Cerebellum (tissue), 4 donors: ENCODE measurements at places on chromosomes 2 and 18. TPM values are rescaled to one million over a fixed set of nuclear protein-coding genes. Genes with fewer than 3 reads are reported as not detected.

DNA sequence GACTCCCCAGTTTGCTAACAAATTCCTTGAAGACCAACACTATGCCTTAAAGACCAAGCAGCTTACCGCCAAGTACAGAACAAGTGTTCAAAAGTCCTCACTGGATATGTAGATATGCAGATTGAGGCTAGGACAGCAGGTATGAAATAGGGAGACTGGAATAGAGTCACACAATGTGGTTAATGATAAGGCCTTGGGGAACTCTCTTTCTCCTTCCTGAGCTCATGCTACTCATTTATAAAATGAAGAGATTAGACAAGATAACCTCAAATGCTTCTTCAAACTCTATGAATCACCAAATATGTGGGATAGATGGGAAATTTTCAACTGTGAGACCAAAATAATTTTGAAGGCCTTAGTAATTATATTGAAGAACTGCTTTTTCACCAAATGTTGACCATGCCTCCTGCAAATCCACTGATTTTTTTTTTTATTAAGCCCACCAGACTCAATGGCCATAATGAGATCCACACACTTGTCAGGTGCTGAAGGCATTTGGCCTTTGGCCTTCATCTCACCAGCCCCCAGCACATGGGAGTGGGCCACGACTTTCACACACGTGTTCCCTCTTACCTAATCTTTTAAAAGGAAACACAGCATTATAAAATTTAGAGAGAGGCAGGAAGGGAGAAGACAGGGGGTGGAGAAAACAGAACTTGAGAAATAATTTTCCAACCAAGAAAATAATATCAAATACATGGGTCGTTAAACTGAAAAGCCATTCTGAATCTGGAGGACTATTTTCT lies 181.5 kb downstream of the EN1 start:
- no peak for DNase-seq

GRCh38 chr2:38074764-38075506 lies 1.0 kb downstream of the CYP1B1 start:
- no peak for DNase-seq

GRCh38 chr2:237446338-237446665 lies 32.3 kb upstream of the COL6A3 start:
- no peak for DNase-seq

GRCh38 chr2:59933948-59934347 lies 619.5 kb downstream of the BCL11A start:
- DNase-seq: no peak

DNA sequence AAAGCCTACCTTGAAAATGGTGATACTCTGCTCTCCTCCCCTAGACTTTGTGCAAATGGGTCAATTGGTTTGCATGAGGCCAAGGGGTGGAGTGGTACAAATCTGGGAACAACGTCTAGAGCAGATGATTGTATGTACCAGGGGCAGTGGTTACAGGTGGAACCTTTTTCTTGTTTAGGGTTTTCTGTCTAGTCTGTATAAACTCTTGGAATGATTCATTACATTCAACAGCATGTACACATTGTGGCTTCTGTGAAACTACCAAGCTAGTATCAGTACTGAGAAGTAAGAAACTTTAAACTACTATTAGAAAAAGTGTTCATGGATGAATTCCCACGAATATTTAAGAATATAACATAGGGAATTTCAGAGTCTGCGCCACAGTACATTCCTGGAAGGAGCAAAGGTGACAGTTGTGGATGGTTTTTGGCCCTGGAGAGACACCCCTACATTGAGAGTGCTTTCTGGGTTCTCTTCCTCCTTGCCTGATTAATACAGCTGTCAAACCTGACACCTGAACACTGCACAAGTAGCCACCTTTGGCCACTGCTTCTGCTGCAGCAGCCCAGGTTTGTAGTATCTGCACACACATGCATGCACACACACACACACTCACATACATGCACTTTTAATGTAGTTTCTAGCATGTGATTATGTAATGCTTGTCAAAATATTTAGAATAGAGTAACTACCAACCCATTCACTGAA lies 30.0 kb downstream of the CFAP221 start:
- no peak for DNase-seq

GRCh38 chr2:48934807-48935206 lies 179.3 kb upstream of the LHCGR start:
- no peak for DNase-seq

GRCh38 chr18:25237571-25238267 lies 114.2 kb downstream of the ZNF521 start:
- no peak for DNase-seq

- no peak for DNase-seq
Observed at GRCh38 chr2:233925402-233925801, 8.2 kb downstream of the TRPM8 start.

DNA sequence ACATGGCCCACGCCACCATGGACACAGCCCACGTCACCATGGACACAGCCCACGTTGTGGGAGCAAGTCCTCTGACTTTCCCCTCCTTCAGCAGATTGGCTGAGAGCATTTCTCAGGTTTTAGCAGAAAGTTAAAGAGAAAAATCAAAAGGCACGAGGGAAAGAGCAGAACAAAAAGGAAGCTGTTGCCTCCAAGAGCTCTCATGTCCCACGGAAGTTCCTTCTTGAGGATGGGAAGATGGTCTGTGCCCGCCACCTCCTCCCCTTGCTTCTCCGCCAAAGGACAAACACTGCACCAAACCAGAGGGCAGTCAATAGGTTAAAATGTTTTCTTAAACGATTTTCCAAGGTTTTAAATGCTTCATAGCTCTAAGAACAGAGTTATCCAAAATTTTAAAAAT lies 148.4 kb downstream of the HDAC4 start:
- DNase-seq: no peak

- no peak for DNase-seq
Observed at GRCh38 chr2:81304154-81304830, 999.7 kb upstream of the LRRTM1 start.

The DCDC2C gene
- not detected for total RNA-seq

The MC2R gene
- total RNA-seq: not detected

The IL18R1 gene
- 0.09 TPM for total RNA-seq
